Ascending aorta (tissue), 2 donors: ENCODE measurements at places on chromosomes 3 and 15. TPM values are rescaled to one million over a fixed set of nuclear protein-coding genes. Genes with fewer than 3 reads are reported as not detected.
A peak's percentile ranks its signal among the peaks of the same experiment; 100 is the strongest.

- DNase-seq, result no peak
Measured at GRCh38 chr15:58043192-58043903, 22.2 kb downstream of the ALDH1A2 start.

DNA sequence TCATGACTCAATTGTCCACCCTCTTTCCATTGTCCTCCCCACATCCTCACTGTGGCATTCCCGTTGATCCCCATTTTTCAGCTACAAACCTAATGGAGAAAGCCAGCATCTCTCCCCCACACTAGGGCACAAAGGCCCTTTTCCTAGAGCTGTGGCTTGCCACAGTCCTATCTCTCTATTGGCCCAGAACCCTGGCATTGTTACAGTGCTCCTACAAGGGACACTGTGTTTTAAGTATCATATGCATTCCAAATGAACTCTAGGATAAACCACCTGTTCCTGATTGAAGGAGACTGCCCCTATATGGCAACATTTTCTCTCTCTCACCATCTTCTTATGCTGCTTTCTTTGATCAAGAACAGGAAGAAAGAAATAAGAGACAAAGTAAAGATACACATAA, 69.4 kb upstream of the SKOR1 start:
- DNase-seq, result no peak

TMEM40 gene
- not detected for total RNA-seq

DNA sequence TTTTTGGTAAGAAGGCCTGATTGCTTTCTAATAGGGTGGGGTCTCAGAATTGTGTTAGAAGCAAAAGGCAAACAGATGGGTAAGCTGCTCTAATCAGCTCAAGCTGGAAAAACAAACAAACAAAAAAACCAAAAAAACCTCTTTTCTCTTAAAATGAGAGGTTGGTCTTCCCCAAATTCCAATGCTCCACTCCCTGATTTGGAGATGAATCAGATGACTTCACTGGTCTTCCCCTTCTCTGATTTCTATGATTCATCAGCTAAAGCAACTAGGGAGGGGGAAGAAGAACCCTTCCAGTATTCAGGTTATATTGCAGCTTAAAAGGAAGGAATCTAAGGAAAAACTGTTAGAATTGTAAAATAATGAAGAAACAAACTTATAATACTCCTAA, 9.6 kb upstream of the ANXA2 start:
- DNase-seq, result no peak

APOD gene
- 236 TPM for total RNA-seq

GRCh38 chr3:130992344-130992743, 34.3 kb downstream of the ASTE1 start:
- no peak for DNase-seq

- DNase-seq, result no peak
Measured at GRCh38 chr3:89332793-89333192, 225.4 kb downstream of the EPHA3 start.

GRCh38 chr3:42795621-42796181, 8.6 kb downstream of the HIGD1A start:
- no peak for DNase-seq

DNA sequence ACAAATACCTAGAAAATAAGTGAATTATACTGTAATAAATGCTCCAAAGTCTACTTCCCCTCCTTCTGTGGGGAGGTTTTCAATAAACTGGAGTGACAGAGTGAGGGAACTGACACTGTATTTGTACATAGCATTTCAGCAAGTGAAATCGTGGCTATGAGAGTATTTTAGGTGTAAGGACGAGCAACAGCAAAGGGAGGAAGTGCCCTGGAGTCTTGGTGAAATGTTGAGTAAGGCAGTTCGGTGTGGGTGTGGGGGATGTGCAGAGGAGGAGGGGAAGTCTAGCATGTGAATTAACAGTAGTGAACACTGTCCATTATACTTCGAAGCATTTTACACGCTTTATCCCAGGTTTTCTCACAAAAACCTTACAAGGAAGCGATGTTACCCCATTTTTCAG, 18.1 kb upstream of the P2RY13 start:
- DNase-seq, result peak; percentile 10

DAPK2 gene
- 2.4 TPM for total RNA-seq

- DNase-seq, result no peak
Measured at GRCh38 chr3:134897391-134898141, 102.5 kb downstream of the EPHB1 start.

GRCh38 chr3:38457111-38458003, 3.7 kb downstream of the ACVR2B start:
- DNase-seq, result no peak

SPESP1 gene
- 6.1 TPM for total RNA-seq

DNA sequence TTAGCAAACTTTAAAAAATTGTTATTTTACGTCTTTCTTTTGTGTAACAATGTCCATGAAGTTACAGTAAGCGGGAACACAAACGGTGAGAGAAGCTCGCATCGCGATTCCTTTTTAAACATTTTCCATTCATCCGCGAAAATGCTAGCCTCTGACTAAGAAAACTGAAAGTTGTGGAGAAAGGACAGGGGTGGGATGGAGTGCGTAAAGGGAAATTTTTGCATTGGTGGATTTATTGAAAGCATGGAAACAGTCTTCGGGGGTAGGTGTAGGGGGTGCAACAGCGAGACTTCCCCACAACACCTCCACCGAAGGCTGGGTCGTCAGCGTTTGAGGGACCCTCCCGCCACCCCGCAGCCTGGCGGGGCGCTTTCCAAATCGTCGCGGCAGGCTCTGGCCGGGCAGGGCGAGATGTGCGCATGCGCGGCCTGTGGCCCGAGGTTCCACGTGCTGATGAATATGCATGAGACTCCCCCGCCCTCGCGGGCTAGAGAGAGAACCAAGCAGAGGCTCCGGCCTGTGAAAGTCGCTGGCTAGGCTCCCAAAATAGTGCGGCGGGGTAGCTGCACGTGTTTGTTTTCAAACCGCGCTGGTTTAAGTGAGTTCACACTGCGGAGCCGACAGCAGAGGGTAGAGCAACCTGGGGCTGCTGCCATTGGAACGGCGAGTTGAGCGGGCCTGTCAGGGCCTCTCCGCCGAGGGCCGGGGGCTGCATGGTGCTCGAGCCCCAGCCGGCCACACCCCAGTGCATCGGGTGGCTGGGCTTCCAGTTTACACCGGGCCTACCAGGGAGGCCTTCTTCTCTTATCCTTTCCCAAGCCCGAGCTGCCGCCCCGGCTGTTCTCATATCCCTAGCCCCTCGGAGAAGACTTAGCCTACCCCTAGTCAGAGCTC, 9.9 kb downstream of the ZIC1 start:
- DNase-seq, result no peak

PLSCR5 gene
- not detected for total RNA-seq

DNA sequence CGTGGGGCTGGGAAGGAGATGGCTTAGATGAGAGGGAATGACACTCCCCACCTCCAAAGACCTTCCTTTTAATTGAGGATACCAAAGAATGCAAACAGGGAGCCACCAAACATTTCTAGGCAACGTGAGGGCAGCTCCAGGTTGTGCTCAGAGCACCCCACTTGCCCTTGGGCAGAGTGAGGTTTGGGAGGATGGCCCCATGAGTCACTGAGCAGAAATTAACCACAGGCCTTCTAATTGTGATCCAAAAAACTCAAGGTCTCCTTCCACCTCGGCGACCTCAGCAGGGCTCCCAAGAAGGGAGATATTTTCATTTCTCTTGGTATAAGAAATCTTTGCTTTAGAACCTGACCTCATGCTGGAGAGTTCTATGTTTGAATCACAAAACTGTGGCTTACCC, 305.0 kb upstream of the TPM1 start:
- no peak for DNase-seq

DNA sequence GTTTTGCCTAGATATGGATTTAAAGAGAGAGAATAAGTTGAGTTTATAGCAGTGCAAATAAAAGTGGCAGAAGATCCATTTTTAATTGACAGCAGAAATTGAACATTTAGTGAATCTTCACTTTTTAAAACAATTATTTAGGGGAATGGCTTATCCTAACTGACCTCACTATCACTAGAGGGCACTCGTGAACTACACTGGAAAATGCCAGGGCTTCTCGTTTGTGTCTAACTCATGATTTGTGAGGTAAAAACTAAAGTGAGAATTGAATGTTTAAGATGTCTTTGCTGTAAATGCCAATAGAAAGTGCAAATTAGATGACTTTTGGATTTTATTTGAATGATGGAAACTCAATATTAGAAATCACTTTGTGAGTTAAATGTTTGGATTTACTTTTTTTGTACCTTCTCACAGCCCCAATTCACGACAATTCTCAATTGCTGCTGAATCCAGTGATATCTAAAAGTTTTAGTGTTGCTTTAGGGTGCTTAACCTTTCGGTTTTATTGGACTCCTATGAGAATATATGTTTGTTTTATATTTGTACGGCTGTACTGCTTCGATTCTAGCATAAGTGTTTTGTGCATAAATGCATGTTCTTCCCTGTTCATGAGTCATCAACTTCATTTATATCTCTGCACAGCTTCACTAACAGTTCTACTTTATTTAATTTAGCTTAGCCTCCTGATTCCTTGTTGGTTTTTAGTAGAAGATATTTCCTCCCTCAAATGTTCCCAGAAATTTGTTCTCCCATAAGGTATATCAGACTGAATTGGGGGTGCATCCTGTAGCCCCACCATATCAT, 462.1 kb downstream of the MFSD1 start:
- no peak for DNase-seq
